Activated gamma-delta T cell treated with Interleukin-2 at 50 U/mL for 16 hours (primary cell): ENCODE measurements at places on chromosomes 2 and 18.

GRCh38 chr2:2570360-2570759 lies 239.3 kb upstream of the MYT1L start:
- DNase-seq, result no peak

GRCh38 chr2:128794285-128794684 lies 475.6 kb upstream of the HS6ST1 start:
- DNase-seq, result no peak

DNA sequence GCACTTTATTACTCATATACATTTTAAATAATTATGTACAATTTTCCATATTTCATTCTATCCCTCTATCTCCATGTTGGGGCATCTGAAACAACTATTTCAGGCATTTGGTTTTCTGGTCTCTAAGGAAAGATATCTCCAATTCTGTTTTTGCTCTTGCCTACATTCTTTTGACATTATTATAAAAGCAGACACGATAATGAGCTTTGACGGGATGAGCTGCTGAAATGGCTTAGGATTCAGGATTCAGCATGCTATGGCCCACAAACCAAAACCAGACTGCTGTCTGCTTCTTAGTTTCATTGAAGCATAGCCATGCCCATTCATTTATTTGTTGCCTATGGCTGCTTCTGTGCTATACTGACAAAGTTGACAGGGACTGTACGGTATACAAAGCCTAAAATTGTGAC lies 42.7 kb upstream of the GLS start:
- DNase-seq, result no peak

- no peak for DNase-seq
Observed at GRCh38 chr18:78773819-78774218, 205.8 kb upstream of the SALL3 start.

DNA sequence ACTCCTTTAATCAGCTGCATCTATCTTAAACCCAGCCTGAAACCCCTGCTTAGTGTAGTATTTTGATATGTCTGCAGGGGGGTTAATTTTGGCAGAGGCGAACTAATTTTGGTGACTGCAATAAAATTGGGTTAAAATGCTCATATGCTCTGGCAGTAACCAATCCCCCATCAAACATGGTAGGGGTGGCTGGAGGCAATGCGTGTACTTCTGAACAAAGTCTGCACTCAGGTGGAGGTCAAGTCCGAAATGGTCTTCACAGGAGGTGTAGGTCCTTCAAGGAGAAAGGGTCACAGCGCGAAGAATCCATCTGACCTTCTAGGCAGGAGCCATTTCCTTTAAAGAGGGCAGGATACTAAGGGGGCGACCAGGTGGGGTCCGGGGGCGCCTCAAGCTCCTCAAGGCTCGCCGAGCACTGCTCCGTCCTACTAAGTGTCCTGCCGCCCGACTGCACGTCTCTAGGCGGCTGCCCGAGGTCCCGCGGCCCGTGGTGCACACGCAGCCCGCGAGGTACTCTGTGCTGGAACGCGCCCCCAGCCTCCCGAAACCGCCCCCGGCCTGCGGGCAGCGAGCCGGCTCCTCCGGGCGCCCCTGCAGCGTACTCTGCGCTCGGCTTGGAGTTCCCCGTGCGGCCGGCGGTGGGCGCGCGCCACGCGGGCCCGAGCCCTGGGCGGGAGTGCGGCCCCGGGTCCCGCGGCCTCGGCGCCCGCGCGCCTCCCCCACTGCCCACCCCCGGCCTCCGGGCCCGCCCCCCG lies 1.7 kb upstream of the LDLRAD4 start:
- peak; percentile 22 for DNase-seq

- DNase-seq, result no peak
Observed at GRCh38 chr18:49878567-49879270, 65.4 kb upstream of the ACAA2 start.

DNA sequence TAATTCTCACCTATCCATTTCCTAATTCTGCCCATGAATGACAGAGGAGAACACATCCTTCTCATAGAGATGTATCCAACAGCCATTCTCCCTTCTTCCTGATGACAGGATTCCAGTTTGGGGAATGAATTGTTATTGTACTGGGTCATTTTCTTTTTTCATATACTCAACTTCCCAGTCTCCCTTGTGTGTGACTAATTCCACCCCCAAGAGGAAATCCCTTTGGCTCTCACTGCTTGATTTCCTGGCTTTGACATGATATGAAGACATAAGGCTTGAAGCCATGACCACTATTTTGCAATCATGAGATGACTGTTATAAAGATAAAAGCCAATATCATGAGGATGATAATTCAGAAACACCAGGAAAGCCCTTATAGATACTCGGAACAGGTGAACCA lies 384.7 kb upstream of the ACVR2A start:
- no peak for DNase-seq

DNA sequence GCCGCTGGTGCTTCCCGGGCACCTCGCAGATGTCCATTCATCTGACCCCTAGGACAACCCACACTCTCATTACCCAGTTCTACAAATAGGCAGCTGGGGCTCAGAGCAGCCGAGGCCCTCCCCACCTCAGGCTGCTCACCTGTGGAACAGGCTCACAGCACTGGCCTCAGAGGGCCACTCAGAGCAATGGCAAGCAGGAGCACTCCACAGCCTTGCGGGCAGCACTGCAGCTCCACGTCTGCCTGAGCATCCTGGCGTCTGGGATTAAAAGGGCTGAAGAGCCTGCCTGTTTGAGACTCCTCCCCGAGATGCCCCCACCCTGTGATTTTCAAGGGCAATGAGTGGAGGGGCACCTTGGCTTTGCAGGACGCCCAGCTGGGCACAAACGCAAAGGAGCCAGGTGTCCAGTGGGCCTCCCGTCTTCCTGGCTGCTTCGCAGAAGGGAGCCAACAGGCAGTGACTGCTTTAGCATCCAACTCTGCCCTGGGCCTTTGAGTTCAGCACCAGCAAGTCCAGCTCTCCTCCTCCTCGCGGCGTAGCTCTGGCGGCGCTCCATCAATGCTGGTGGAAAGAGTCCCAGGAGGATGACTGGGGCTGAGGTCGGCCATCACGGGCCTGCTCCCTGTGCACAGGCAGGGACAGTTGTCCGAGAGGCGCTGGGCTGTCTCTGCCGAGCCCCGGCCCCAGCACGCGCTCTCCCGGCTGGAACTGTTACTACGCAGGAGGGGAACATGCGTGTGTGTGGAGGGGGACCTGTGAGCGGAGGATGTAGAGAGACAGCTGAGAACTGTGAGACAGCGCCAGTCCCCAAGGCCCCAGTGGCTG lies 297.2 kb downstream of the NDUFA10 start:
- no peak for DNase-seq

DNA sequence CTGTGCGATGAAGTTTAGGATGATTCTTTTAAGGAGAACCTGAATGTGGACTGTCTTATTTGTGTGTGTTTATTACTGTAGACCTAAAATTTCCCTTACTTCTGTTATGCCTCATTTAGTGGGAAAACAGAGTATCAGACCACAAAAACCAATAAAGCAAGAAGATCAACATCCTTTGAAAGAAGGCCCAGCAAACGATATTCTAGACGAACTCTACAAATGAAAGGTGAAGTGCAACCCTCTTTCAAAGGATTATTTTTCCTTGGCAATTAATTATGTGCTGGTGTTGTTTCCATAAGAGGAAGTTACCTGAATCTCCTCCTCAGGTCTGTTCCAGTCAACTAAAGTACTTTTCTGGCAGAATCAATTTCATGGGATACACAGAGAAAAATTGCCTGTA lies 78.6 kb downstream of the EPB41L5 start:
- no peak for DNase-seq

DNA sequence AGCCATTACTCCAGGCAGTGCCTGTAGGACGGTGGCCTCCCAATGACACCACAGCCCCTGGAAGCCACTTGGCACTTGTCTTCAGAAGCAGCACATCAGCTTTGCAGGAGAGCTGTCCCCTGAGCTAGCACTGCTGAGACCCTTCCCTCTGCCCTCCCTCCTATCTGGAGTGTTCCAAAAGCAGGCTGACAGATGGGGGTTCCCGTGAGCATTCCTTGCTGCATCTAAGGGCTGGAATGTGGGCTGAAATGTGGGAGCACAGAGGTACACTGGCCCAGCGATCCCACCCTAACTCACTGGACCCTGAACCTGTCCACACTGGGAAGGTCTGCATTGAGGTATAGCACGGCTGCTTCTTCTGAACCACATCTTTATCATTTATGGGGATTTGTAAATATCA lies 230.1 kb downstream of the ANAPC1 start:
- no peak for DNase-seq

- DNase-seq, result no peak
Observed at GRCh38 chr2:97963880-97964279, 31.9 kb downstream of the TMEM131 start.

GRCh38 chr2:44954889-44955592 lies 13.5 kb downstream of the SIX3 start:
- no peak for DNase-seq
